ENCODE measurements at places on chromosomes 2 and 18.
A peak's percentile ranks its signal among the peaks of the same experiment; 100 is the strongest.

GRCh38 chr18:78728784-78729467 lies 250.7 kb upstream of the SALL3 start:
- DNase-seq = no peak

DNA sequence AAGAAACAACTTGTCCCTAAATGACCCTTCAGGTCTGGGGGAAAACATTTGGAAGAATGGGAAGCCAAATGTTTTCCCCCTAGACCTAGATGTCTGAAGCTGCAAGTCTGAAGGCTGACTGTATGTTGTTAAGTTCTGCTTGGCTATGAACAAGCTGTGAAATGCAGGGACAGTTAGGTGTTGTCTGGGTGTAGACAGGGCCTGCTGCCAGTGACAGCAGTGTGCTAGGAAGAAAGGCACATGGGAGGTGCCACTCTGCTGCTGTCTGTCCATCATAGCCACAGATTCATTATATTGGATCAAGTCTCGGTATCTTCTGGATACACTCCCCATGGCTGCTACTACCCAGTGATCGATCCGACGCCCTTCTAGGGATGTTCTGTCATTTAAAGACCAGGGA lies 265.9 kb upstream of the PXDN start:
- DNase-seq = no peak

DNA sequence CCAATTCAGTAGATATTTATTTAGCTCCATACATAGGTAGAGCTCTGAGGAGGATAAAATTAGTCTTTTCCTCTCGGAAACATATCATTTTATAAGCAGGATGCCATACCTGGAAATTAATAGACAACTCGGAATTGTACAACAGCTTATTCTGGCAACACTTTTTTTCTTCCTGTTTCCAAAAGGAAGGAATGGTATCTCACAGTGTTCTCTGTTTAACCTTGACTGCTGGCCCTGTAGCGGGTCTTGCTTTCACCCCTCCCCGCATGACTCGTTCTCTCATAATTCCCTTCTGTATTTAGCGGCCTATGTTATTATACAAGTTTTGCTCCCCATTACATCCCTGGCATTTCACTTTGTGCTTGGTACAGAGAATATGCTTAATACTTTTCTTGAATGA lies 2.5 kb upstream of the KYNU start:
- DNase-seq = no peak

- peak; percentile 85 for DNase-seq
Measured at GRCh38 chr2:237923481-237924163, 43.2 kb upstream of the UBE2F start.

- DNase-seq = no peak
Measured at GRCh38 chr2:112033600-112033999, 21.5 kb upstream of the TMEM87B start.

DNA sequence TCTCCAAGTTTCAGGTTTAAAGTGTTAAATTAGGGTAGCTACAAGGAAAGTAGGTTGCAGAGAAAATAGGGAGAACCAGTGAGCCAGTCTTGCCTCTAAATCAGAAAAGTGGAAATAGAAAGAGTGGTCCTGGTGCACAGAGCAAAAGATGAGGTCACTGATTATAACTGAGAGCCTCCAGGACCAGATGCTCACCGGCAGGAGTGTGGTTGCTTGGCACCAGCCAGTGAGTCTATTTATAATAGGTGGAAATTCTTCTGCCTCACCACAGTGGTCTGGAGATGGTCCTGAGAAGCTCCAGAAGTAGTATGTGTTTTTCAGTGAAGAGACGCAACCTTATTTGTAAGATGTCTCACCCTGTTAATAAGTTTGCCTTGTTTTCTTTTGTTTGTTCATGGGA lies 373.9 kb upstream of the KCNJ3 start:
- DNase-seq = no peak

DNA sequence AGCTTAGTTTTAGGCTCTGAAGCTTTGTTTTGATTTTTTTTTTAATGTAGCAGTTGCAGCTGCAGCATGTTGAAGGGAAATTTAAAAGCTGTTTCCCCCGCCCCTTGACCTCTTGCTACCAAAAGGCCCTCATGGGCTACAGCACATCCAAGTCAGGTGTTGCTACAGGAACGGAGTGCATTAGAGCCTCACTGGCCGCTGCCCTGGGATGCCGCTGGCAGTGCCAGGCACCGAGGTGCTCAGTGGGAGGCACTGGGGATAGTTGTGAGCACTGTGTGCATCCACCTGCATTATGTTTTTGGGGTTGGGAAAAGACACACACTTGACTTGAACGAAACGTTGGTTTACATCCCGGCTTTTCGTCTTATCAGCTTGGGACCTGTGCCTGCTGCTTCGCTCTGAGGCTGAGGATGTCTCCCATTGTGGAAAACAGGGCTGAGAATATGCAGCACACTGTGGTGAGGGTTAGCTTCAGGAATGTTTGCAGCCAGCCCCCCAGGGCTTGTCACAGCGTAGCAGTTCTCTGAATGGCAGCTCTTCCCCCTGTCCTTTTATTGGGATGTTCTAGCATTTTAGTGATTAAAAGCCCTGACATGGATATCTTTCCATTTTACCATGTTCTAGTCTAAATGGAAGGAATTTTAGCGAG lies 24.1 kb downstream of the DCDC2C start:
- no peak for DNase-seq

- no peak for DNase-seq
Measured at GRCh38 chr18:62844850-62845643, 129.7 kb downstream of the PHLPP1 start.

DNA sequence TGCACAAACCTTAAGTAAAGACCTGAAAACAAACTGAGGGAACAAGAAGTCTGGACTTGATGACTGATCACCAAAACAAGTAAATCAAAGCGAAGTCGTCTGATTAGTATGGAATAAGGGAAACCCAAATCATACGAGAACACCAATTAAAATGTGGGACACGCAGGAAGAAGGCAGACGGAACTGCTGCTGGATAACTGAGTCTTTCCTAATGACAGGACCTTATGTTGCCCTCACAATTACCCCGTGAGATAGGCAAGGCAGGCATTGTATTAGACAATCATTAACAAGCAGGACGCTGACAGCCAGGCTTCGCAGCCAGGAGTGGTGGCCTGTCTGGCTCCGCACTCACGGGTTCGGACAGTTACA lies 614 bp upstream of the COQ10B start:
- DNase-seq = no peak
